ENCODE measurements at places on chromosomes 7 and 10. TPM values are rescaled to one million over a fixed set of nuclear protein-coding genes. Genes with fewer than 3 reads are reported as not detected.

The CAMK1D gene
- 13.8 TPM for total RNA-seq

DNA sequence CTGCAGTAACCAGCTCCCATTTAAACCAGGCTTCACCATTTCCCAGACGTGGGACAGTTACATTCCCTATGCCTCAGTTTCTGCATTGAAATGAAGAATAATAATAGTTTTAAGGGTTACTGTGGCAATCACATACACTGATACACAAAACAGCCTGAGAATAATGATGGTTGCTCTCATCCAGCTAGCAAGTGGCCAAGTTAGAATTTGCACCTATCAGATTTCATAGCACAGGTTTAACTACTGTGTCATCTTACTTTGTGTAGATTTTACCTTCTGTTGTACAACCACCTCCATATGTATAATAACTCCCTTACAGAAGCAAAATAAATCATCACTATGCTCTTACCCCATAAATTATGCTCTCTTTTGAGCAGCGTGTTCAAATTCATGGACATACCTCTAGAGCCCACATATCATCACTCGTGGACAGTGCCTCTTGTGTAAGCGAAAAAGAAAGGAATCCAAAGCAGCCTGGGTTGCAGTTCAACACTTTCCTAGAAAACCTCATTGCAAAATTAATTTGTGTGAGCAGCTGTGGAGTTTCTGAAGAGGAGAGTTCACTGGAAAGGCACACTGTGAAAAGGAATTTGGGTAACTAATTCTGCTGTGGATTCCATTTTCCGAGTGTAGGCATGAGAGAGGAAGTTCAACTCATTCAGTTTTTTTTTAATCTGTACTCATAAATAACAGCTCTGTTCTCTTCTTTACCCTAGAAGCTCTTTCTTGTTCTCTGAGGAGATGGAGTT is 492.5 kb downstream of the ARL4A start:
- no peak for DNase-seq

- peak; percentile 65 for DNase-seq
Measured at GRCh38 chr10:119602241-119603095, 5.7 kb upstream of the TIAL1 start.

DNA sequence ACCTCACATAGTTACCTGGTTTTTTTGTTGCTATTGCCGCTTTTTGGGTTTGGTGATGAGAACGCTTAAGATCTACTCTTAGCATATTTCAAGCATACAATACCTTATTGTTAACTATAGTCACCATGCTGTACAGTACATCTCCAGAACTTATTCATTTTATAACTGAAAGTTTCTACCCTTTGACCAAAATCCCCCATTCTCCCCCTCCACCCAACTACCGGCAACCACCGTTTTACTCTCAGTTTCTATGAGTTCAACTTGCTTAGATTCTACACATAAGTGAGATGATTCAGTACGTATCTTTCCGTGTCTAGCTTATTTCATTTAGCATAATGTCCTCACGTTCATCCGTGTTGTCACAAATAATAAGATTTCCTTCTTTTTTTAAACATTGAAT is 86.7 kb upstream of the IL6 start:
- DNase-seq, result peak; percentile 59

- no peak for DNase-seq
Measured at GRCh38 chr7:94406696-94407095, 12.0 kb downstream of the COL1A2 start.

GRCh38 chr7:114703677-114704076 is 218.2 kb upstream of the MDFIC start:
- peak; percentile 7 for DNase-seq
